NCI-H510A (cell line): ENCODE measurements at places on chromosomes 5 and 9.

DNA sequence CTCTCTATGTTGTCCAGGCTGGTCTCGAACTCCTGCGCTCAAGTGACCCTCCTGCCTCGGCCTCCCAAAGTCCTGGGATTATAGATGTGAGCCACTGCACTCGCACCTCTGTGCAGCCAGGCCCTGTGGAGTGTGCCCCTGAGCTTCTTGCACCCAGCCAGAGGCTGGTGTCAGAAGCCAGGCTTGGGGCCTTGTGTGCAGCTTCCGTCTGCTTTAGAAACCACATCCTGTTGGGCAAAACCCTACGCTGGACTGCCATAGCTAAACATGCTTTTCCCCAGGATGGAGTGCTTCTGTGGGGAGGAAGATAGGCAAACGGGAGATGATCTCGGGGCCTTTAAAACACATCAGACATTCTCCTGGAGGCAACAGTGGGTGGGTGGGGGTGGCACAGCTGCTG lies 40.1 kb downstream of the PRRT1B start:
- DNase-seq = no peak

GRCh38 chr5:111347021-111347420 lies 122.8 kb downstream of the CAMK4 start:
- DNase-seq = no peak

DNA sequence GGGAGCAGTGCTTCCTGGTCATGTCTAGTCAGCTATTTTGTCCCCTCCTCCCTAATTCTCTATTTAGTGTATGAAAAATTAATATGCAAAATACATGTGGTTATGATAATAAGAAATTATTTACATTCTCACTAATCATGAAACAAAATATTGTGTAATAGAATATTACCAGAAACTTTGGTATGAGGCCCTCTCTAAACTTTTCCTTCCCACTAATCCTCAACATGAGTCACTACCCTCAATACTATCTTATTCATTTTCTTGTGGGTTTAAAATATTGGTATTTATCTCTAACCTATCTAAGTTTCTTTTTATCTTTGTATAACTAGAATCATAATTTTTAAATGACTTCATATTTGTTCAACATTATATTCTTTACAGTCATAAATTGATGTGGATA lies 545.9 kb upstream of the PTPRD start:
- no peak for DNase-seq

GRCh38 chr5:50704730-50705129 lies 38.3 kb downstream of the PARP8 start:
- no peak for DNase-seq

GRCh38 chr5:149366169-149366729 lies 8.4 kb downstream of the PCYOX1L start:
- DNase-seq = no peak

GRCh38 chr5:75551471-75551870 lies 39.8 kb downstream of the POLK start:
- no peak for DNase-seq

- no peak for DNase-seq
Measured at GRCh38 chr5:150142959-150143349, 12.7 kb downstream of the PDGFRB start.

GRCh38 chr5:93574491-93575305 lies 6.3 kb downstream of the NR2F1-AS1 start:
- no peak for DNase-seq

- DNase-seq = no peak
Measured at GRCh38 chr9:15670246-15670645, 117.4 kb downstream of the CCDC171 start.

DNA sequence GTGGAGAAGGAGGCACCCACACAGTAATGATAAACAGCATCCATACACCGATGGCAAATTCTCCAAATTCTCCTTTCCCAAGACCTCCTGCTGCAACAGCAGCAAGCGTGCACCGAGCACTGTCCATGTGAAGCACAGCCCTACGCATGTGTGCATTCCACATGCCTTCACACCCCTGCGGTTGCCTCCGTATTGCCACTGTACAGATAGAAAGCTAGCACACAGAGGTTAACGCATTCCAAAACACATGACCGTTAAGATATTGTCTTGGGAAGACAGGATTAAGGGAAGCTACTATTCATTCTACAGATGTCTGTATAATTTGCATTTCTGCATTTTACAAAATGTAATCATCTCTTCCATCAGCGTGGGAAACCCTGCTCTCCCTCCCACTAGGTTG lies 6.6 kb downstream of the FLT4 start:
- no peak for DNase-seq

DNA sequence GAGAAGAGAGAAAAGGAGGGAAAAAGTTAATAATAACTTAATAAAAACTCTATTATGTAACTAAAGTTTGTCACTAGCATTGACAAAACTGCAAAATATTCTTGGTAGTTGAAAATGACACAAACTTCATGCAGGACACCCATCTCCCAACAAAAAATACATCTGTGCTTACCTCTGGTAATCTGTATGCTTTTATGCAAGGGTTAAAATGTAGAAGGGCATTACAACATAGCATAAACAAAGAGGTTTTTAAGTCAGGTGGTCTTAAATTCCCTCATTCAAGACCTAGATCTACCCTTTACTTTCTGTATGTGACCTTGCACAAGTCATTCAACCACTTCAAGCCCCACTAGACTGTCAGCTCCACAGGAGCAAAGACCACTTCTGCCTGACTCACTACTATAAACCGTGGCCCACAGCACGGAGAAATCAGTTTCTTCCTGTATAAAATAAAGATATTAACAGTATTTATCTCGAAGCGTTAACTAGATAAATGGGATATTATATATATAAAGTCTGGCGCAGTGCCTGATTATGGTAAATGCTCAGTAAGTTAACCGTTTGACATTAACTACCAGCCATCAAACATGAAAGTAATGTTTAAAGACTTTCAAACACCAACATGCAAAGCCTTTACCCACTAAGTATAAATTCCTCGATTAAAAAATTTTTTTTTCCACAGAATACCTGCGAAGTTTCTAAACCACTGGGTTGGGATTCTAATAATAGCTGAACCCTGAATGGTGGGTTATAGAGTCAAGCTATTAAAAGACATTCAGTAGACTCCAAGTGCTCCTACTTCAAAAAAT lies 2.0 kb downstream of the FBXL17 start:
- no peak for DNase-seq

DNA sequence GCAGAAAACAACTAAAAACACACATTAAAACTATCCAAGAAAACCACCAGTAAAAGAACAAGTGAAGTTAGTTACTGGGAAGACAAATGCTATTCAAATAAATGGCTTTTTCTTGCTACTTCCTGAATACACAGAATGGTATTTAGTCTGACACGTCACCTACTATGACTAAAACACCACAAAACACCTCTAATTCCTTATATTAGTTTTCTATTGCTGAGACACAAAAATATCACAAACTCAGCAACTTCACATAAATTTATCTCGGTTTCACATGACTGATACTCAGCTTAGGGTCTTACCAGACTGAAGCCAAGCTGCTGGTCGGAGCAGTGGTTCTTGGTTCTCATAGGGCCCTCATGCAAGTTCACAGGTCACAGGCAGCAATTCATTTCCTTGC lies 5.4 kb downstream of the DMAC1 start:
- DNase-seq = no peak

- no peak for DNase-seq
Measured at GRCh38 chr5:133285583-133286021, 233.8 kb downstream of the HSPA4 start.

- no peak for DNase-seq
Measured at GRCh38 chr5:151086905-151087360, 6.1 kb upstream of the TNIP1 start.

DNA sequence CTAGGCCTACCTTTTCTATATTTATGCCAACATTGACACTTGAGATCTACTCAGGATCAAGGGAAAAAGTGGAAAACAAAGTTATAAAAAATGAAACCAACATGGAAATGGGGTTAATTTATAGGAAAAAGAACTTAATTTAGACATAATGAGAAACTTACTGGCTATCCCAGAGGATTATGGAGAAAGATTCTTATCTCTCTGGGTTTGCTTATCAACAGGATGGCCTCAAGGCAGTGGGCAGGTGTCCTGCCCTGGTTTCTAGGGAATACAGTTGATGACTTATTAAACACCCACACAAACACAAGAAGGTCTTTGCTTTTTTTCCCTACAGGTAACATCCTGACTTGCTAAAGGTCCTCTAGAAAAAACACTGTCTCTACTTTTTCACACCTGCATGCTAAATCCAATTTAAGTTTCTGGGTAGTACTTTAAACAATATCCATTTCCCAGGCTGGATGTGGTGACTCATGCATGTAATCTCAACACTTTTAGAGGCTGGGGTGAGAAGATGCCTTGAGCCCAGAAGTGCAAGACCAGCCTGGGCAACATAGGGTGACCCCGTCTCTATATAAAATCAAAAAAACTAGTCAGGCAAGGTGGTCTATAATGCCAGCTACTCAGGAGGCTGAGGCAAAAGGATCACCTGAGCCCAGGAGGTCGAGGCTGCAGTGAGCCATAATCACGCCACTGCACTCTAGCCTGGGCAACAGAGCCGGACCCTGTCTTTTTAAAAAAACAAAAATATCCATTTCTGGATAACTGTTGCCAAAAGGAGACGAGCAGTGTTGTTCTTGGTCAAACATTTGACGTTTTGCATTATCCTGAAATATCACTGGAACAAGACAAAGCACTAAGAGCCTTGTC lies 6.6 kb upstream of the ZNF608 start:
- DNase-seq = no peak

DNA sequence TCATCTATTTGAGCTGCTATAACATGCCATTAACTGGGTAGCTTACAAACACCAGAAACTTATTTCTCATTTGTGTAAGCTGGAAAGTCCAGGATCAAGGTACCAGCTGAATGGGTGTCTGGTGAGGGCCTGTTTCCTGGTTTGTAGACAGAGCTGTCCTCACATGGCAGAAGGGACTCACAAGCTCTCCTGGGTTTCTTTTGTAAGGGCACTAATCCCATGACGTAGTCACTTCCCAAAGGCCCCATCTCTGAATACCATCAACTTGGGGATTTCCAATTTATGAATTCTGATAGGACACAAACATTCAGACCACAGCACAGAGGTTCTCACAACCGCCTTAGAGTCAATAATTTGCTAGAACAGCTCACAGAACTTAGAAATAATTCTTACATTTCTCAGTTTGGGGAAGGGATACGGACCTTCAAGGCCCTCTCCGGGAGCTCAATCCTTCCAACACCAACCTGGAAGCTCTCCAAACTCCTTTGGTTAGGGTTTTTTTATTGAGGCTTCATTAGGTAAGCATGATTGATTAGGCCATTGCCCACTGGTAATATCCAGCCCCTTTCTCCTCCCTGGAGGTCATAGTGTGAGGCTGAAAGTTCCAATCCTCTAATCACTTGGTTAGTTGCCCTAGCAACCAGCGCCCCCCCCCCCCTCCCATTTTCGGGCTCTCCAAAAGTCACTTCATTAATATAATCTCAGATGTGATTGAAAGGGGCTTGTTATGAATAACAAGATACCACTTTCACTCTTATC lies 7.6 kb upstream of the DNAJA1 start:
- DNase-seq = no peak

GRCh38 chr5:32880796-32881195 lies 169.7 kb downstream of the NPR3 start:
- no peak for DNase-seq

- DNase-seq = no peak
Measured at GRCh38 chr9:69499959-69500358, 172.2 kb downstream of the APBA1 start.

DNA sequence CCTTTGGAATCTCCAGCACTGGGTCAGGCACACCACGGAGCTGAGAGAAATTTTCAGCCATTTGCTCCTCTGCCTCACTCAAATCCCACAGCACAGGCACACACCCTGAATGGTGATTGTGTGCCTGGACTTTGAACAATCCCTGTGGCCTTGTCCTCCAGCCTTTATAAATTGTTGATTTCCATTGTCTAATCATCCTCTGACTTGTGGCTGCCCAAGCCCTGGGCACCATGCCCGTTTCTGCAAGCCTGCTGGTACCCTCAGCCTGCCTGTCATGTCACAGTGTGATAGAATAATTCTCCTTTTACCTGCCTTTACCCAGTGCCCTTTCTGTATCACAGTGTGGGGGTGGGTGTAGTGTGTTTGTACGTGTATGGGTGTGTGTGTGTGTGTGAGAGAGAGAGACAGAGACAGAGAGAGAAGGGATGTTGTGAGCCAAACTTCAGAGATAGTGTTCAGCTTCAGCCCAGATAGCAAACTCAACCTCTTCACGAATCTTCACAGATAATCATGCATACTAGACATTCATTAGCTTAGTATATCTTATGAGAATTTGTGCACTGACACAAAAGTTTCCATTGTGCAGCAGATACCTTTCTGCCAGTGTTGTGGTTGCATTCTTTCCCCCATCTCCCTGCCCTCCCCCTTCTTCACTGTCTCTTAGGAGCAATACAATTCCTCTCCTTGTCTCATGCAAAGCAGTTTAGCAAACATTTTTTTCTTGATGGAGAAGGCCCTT lies 27.8 kb upstream of the SLC44A1 start:
- no peak for DNase-seq

DNA sequence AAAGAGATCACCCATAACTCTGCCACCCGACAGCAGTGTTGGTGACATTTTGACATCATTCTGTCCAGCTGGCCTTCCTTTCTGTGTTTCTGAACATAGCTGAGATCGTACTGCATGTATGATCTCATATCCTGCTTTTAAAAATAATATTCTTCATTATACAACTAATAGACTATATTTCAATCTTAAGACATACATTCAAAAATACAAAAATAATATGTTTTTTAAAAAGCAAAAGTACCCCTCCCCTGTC lies 47.7 kb upstream of the RPL26L1 start:
- no peak for DNase-seq

- peak; percentile 56 for DNase-seq
Measured at GRCh38 chr9:113341712-113342410, 1.8 kb upstream of the WDR31 start.

DNA sequence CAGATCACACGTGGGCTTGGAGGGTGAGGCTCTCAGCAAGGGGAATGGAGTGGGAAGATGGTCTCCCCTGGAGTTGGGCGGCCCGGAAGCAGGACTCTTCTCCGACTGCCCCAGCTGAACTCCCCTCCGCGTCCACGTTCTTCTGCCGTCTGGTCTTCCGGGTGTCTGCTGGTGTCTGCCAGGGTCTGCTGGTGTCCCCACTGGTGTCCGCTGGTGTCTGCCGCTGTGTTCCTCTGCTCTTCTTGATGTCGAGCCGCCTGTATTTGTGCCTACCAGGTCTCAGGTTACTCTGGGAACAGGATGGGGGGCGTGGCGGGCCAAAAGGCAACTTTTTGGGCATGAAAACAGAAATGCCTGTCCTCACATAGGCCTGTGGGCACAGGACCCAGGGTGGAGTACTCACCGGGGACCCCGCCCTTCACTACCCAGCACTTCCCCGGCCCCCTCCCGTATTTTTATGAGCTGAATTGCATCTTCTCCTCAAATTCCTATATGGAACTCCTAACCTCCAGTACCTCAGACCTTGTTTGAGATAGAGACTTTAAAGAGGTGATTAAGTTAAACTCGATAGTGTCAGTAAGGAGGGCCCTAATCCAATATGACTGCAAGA lies 675.4 kb downstream of the SEMA5A start:
- no peak for DNase-seq

- no peak for DNase-seq
Measured at GRCh38 chr5:105617436-105618215, 2053.1 kb downstream of the EFNA5 start.
